ENCODE measurements at places on chromosomes 5 and 9. TPM values are rescaled to one million over a fixed set of nuclear protein-coding genes. Genes with fewer than 3 reads are reported as not detected.

- H3K36me3 ChIP-seq, result no peaks in the 10 kb centered on the region
- no peak overlapping the region for H3K27ac ChIP-seq
- no peaks in the 10 kb centered on the region for H3K27me3 ChIP-seq
- no peak for DNase-seq
Measured at GRCh38 chr5:169933616-169934015, 46.7 kb downstream of the INSYN2B start.

- no peaks in the 10 kb centered on the region for H3K4me1 ChIP-seq
- no peak for DNase-seq
- no peak overlapping the region for H3K27ac ChIP-seq
- no peaks in the 10 kb centered on the region for H3K36me3 ChIP-seq
- no peak overlapping the region for H3K4me3 ChIP-seq
- no peaks in the 10 kb centered on the region for H3K27me3 ChIP-seq
Measured at GRCh38 chr9:122403381-122404000, 32.7 kb downstream of the PTGS1 start.

GRCh38 chr5:122727112-122727541 lies 47.8 kb upstream of the SNX2 start:
- H3K27me3 ChIP-seq, result no peaks in the 10 kb centered on the region
- no peak for DNase-seq
- no peak overlapping the region for H3K4me3 ChIP-seq
- H3K4me1 ChIP-seq, result no peaks in the 10 kb centered on the region

DNA sequence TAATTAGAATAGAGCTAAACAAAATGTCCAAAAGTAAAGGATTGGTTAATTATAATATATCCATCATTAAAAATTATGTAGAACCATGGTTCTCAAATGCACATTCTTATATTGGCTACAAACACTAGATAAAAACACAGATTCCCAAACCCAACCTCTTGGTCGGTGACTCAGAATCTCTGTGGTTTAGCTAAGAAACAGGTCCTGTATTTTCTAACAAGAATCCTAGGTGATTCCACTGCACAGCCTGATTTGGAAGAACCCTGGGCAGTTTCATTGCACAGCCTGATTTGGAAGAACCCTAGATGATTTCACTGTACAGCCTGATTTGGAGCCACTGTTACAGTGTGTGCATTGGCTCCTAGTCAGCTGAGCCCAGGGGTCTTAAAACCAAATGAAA lies 67.9 kb downstream of the KIAA1958 start:
- H3K27me3 ChIP-seq, result no peaks in the 10 kb centered on the region
- H3K36me3 ChIP-seq, result no peaks in the 10 kb centered on the region
- H3K27ac ChIP-seq, result no peak overlapping the region
- DNase-seq, result no peak
- H3K4me3 ChIP-seq, result no peak overlapping the region
- H3K4me1 ChIP-seq, result peaks cover 3% of the 10 kb centered on the region

- DNase-seq, result peak; percentile 62
- peaks cover 3% of the 10 kb centered on the region for H3K36me3 ChIP-seq
Measured at GRCh38 chr9:116365056-116365471, 211.5 kb downstream of the PAPPA start.

DNA sequence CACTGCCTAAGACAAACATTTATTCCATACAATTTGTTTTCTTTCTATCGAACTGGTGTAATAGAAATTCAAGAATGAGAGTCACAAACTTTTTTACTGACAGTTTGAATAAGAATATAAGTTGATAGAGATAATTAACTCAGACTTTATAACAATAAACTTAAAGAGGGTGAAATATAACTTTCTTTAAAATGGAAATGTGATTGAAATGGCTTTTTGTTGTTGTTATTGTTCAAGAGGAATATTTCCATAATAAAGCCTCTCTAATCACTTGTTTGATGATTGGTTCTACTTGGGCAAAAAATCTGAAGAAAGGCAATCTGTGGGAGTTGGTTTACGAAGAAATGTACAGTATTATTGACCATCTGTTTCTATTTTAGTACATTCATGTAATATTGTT lies 79.3 kb downstream of the ST8SIA4 start:
- no peak overlapping the region for H3K4me3 ChIP-seq
- no peak for DNase-seq
- H3K27me3 ChIP-seq, result no peaks in the 10 kb centered on the region
- no peaks in the 10 kb centered on the region for H3K36me3 ChIP-seq
- H3K27ac ChIP-seq, result no peak overlapping the region

DNA sequence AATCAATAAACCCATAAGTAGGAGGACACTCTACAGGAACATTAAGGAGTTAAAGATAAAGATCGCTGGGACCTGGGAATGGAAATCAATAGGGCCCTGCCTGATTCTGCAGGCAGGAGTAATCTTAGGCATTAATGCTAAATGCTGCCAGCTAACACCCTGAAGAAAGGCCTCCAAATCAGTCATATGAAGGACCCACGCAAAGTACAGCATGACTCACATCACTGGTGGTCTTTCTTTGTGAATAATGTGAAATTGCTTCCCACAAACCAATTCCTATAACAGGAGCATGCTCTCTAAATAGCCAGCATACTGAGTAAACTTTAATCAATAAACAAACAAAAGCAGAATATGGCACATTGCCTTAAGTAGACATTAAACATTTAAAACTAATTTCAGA lies 172.3 kb downstream of the SEMA5A start:
- H3K4me3 ChIP-seq, result no peak overlapping the region
- no peaks in the 10 kb centered on the region for H3K27me3 ChIP-seq
- H3K36me3 ChIP-seq, result peaks cover 2% of the 10 kb centered on the region
- H3K4me1 ChIP-seq, result no peaks in the 10 kb centered on the region
- H3K27ac ChIP-seq, result no peak overlapping the region
- DNase-seq, result no peak

GRCh38 chr9:134258828-134259546 lies 67.3 kb upstream of the RXRA start:
- no peaks in the 10 kb centered on the region for H3K36me3 ChIP-seq
- no peak overlapping the region for H3K27ac ChIP-seq
- no peak overlapping the region for H3K4me3 ChIP-seq
- no peak for DNase-seq
- H3K27me3 ChIP-seq, result no peaks in the 10 kb centered on the region

- H3K27ac ChIP-seq, result no peak within 1 kb of the TSS
- no peaks in the 10 kb centered on the region for H3K27me3 ChIP-seq
- no peak within 1 kb of the TSS for H3K4me3 ChIP-seq
- H3K4me1 ChIP-seq, result no peaks in the 10 kb centered on the region
- H3K36me3 ChIP-seq, result no peaks in the 10 kb centered on the region
- DNase-seq, result peak; percentile 95
Measured at GRCh38 chr9:137070201-137070905, at the start of gene SAPCD2. Gene SAPCD2, minus strand, starts transcription at chr9:137070557. Its CDS starts 97 bp downstream, at chr9:137070460.

- no peaks in the 10 kb centered on the region for H3K27me3 ChIP-seq
- H3K4me1 ChIP-seq, result no peaks in the 10 kb centered on the region
- H3K36me3 ChIP-seq, result no peaks in the 10 kb centered on the region
- no peak for DNase-seq
Measured at GRCh38 chr5:149831492-149831891, 101.4 kb downstream of the PPARGC1B start.

- H3K36me3 ChIP-seq, result no peaks in the 10 kb centered on the region
- peaks cover 4% of the 10 kb centered on the region for H3K4me1 ChIP-seq
- DNase-seq, result no peak
- no peaks in the 10 kb centered on the region for H3K27me3 ChIP-seq
- H3K27ac ChIP-seq, result peak overlapping the region; percentile 60
Measured at GRCh38 chr5:153959134-153959957, 79.4 kb downstream of the FAM114A2 start.

DNA sequence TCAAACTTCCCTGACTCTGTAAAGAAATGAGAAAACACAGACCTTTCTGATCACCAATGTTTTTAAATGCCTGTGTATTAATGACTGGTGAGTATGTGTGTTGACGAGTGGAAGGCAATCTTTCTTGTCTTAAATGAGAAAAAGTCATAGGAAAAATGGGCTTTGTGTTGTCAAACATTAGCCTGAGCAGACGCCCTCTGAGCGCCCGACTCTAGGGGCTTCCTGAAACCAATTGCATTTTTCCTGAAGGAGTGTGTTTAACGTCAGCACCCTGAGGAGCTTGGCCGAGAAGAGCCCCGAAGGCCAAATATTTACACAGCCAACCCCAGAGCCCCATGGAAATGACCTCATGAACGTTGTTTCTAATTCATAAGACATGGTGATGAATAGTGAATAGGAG lies 154.3 kb downstream of the PHF2 start:
- no peaks in the 10 kb centered on the region for H3K36me3 ChIP-seq
- H3K4me1 ChIP-seq, result no peaks in the 10 kb centered on the region
- H3K4me3 ChIP-seq, result no peak overlapping the region
- H3K27ac ChIP-seq, result no peak overlapping the region
- no peaks in the 10 kb centered on the region for H3K27me3 ChIP-seq

DNA sequence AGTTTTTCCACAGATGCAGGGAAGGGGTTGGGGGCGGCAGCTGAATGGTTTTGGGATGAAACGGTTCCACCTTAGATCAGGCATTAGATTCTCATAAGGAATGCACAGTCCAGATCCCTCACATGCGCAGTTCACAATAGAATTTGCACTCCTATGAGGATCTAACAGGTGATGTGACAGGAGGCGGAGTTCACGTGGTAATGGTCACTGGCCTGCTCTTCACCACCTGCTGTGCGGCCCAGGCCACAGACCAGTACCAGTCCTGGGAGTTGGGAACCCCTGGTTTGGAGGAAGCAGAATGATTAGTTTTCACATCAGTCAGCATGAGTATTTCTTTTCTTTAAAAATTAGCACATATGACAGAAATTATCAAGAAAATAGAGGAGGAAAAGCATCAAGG lies 26.3 kb downstream of the ANP32B start:
- H3K27ac ChIP-seq, result no peak overlapping the region
- H3K27me3 ChIP-seq, result no peaks in the 10 kb centered on the region
- H3K4me3 ChIP-seq, result no peak overlapping the region
- H3K36me3 ChIP-seq, result peaks cover 5% of the 10 kb centered on the region
- no peak for DNase-seq

DNA sequence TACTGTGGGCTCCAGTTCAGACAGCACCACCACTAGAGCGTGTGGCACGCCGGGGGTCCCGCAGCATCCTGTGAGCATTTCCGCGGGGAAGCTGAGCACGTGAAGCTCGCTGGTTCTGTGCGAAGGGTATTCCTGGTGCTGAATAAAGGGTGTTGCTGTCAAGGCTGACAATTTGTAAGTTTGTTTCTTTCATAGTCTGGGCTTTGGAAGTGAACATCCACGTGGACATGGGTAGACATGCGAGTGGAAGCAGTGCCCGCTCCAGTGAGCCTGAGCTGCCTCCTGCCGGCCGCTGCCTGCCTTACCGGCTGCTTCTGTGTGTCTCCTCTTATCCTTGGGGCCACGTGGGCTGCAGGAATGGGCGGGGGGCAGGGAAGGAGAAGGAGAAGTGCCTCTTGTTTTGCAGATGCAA lies 14.7 kb downstream of the NDUFS6 start:
- peak; percentile 41 for DNase-seq
- H3K36me3 ChIP-seq, result peaks cover 3% of the 10 kb centered on the region
- no peaks in the 10 kb centered on the region for H3K27me3 ChIP-seq
- H3K4me3 ChIP-seq, result no peak overlapping the region
- no peaks in the 10 kb centered on the region for H3K4me1 ChIP-seq

GRCh38 chr5:158560170-158560569 lies 539.5 kb downstream of the EBF1 start:
- no peaks in the 10 kb centered on the region for H3K36me3 ChIP-seq
- no peaks in the 10 kb centered on the region for H3K4me1 ChIP-seq
- H3K4me3 ChIP-seq, result no peak overlapping the region
- DNase-seq, result no peak

- H3K4me1 ChIP-seq, result no peaks in the 10 kb centered on the region
- no peak for DNase-seq
Measured at GRCh38 chr5:17316970-17317459, 99.6 kb downstream of the BASP1 start.

DNA sequence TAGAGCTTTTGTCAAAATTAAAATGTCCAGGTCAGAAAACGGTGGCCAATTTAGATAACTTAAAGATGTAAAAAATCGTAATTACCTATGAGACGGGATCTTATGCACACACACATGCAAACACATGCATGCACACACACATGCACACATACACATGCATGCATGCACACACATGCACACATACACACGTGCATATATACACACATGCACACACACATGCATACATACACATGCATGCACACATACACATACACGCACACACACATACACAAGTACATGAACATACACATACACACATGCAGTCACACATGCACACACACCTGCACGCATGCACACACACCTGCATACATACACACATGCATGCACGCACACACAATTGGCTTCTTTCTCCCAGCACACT lies 362.0 kb downstream of the IRX1 start:
- no peaks in the 10 kb centered on the region for H3K27me3 ChIP-seq
- H3K4me3 ChIP-seq, result no peak overlapping the region
- no peak for DNase-seq
- H3K4me1 ChIP-seq, result no peaks in the 10 kb centered on the region
- H3K36me3 ChIP-seq, result no peaks in the 10 kb centered on the region

DNA sequence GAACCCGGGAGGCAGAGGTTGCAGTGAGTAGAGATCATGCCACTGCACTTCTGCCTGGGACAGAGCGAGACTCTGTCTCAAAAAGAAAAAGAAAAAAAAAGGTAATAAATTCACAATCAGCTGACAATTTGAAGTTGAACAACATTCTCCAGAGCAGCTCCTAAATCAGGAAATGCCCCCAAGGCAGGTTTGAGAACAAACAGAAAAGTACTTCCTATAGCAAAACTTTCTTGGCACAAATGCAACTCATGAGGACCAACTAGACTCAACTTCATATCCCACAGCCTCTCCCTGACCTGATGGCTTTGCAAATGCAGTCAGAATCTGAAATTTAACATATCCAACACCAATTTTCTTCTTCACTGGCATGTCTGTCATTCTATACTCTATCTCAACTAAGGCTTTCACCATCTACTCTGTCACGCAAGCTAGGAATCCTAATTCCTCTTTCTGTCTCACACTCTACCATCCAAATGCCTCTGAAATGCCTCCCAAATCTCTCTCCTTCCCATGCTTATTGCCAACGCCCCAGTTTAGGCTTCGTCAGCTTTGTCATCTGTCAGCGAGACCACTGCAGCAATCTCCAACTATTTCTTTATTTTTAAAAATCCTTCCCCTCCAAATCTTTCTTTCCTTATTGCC lies 113.3 kb downstream of the MAPKAP1 start:
- no peaks in the 10 kb centered on the region for H3K27me3 ChIP-seq
- no peak overlapping the region for H3K27ac ChIP-seq
- DNase-seq, result no peak
- no peaks in the 10 kb centered on the region for H3K36me3 ChIP-seq
- no peak overlapping the region for H3K4me3 ChIP-seq
- no peaks in the 10 kb centered on the region for H3K4me1 ChIP-seq

HCN1 gene
- not detected for total RNA-seq

RNF14 gene
- 53.0 TPM for total RNA-seq

CTSV gene
- not detected for total RNA-seq

FCHO2 gene
- 47.7 TPM for total RNA-seq

CNTNAP3 gene
- 10.1 TPM for total RNA-seq

C8G gene
- 0.90 TPM for total RNA-seq

NFIL3 gene
- total RNA-seq, result 54.8 TPM

CAVIN4 gene
- 1.1 TPM for total RNA-seq

SH3PXD2B gene
- 43.3 TPM for total RNA-seq

TBC1D2 gene
- 9.7 TPM for total RNA-seq

ENTREP1 gene
- 2.8 TPM for total RNA-seq

HMCN2 gene
- 14.8 TPM for total RNA-seq

LHX6 gene
- total RNA-seq, result 12.2 TPM

SLC4A9 gene
- total RNA-seq, result not detected

RETREG1 gene
- total RNA-seq, result 6.5 TPM
